ENCODE measurements at places on chromosomes 7 and 10.

DNA sequence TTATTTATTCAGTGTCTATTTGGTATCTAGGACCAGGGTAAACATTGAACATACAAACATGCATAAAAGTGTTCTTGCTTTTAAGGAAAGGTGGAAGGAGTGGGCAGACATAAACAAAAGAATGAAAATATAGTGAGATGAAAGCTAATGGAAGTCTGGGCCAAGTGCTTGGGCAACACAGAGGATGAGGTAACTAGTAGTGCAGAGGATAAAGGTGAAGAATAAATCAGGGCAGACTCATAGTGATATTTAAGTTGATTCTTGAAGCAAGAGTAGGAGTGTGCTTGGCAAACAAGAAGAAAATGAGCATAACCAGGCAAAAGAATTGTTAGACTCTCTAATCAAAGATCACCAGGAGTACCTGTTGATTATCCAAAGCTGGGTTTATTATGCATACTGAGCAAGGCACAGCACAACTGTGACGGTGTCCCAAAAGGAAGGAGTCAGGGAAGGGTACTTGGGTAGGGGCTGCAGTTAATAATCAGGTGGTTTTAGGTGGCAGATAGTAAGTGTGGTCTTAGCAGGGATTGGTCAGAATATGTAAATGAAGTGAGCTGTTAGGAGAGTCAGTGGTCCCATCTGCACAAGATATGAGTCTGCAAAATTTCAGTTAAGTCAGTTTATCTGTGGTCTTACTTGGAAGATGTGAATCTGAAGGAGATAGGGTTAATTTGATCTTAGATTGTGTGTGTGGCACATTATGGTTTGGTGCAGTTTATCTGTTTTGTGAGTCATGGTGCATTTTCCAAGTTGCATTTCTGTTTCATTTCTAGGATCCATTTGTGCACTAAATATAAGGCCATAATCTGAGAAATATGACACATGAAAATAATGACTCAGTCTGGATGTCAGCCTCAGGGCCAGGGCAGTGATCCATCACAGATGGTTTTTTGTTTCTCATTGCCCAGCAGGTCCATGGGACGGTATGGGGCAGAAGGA is 30.6 kb upstream of the TAX1BP1 start:
- DNase-seq, result peak; percentile 29

GRCh38 chr10:131843089-131843595 is 57.7 kb upstream of the PPP2R2D start:
- no peak for DNase-seq

DNA sequence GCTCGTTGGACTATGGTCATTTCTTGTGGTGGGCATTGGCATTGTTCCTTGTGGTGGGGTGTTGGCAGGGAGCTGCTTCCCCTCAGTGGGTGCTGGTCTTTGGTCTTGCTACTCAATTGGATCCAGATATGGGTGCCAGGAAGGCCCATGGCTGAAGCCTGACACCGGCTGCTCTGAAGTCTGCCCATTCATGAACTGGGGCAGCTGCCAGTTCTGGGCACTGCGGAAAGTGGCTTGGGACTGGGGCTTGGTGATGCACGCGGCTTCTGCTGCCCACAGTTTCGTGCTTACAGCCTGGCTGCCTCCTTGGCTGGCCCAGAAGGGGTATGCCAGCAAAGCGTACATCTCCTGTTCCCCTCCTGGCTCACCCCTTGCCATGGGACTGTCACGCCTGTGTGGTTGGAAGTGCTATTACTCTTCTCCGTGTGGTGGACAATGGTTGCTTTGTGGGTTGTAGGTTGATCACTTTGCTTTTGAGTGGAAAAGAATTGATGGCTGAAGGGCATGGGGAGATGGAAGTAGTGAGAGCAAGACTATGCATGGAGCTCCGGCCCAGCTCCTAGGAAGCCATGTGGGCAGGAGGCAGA is 54.7 kb downstream of the ADAMTS14 start:
- DNase-seq, result no peak

GRCh38 chr10:85614566-85614965 is 752.0 kb downstream of the GRID1 start:
- DNase-seq, result no peak

DNA sequence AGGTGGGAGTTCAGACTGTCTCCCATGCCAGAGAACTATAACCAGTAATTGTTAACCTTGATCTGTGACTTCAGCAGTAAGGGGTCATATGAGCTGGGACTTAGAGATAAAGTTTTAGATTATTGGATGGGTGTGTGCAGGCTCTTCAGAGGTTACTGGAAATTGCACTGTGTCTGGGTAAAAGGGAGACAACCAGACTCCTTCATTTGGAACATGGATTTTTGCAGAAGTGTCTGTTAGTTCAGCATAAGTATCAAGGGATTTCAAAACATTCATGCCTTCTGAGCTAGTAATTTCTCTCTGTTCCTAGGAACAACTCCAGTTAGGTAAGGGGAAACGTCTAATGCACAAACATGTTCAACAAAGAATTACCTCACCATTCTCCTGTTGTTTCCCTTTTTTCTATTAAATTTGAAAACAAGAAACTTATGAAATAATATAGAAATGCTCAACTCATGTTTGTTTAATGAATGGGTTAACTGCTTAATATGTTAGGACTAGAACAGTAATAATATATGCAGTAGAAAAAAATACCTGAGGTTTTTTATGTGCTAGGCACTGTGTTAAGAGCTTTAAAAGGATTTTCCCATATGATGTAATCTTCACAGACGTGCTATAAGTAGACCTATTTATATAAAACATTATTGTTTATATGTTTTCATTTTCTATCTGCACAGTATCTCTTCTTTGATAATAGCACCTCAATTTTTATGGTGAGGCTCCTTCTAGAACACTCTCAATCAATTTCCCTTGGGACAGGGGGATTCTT is 233.0 kb downstream of the CACNA2D1 start:
- peak; percentile 2 for DNase-seq

Measured in epithelial cell of esophagus (primary cell).